ENCODE measurements at places on chromosomes 5 and 9.
A peak's percentile ranks its signal among the peaks of the same experiment; 100 is the strongest.

- peak; percentile 40 for DNase-seq
These were observed 143.3 kb upstream of the SMARCA2 start for GRCh38 chr9:1871626-1872419.

- DNase-seq: peak; percentile 93
These were observed 7.6 kb downstream of the PTCH1 start for GRCh38 chr9:95508968-95509850.

DNA sequence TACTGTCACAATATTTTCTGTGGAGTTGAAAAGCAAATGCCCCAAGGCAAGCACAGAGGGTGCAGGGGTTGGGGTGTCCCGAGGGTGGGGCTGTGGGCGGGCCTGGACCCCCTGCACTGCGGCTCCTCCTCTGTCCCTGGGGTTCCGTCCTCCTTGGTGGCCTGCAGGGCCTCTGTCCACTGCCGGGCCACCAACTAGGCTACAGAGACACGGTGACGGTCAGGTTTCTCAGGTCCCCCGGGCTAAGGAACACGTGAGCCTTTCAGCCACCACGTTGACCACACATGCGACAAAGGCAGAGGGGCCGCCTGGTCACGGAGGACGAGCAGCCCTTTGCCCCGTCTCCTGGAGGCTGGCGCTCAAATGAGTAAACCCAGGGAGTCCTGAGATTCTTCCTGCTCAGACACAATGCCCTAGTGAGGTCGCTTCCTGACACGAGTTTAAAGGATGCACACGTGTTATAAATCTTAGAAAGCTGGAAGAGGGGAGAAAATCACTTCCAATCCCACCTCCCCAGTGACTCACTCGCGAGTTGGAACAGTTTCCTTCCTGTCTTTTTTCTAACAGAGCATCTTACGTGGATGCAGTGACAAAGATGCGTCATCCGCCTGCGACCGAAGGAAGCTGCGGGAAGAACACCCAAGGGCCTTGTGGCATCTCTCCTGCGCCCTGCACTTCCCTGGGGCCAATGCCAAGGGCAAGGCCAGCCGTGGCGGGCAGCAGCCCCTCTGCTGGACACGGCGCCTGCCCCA lies 24.8 kb upstream of the OBP2B start:
- DNase-seq: no peak

DNA sequence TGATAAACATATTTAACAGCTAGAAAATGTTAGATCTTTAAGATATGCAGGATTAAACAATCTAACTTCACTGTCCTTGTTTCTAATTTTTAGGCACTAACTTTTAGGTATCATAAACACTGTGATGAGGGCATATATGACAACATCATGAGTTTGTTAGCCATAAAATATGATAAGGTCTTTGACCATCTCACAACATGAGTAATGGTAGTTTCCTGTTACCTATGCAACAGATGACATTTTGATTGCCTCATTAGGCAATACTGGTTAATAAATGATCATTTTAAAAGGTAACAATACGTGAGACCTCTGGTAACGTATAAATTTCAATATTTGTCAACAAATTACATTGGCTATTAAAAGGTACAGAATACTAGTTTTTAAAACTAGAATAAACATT lies 613.5 kb downstream of the PDE4D start:
- no peak for DNase-seq

DNA sequence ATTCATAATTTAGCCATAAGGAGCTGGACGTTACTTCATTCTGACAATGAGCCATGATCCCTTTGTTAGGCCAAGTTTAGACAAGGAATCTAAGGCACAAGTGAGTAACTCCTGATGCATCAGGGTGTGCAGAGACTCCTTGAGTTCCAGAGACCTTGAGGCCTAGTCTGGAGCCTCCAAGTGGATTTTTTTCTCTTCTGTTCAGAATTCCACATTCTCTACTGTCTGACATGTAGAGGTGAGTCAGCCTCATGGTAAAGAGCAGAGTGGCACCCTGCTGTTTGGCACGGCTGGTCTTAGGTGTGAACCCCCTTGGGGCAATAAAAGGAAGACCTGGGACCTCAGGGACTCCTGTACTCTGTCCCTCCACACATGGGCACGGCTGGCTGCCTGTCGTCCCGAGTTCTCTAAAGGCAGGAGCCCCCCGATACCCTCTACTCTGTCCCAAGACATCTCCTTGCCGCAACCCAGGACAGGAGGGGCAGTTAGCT lies 22.0 kb upstream of the TGFBI start:
- DNase-seq: no peak

GRCh38 chr5:150847334-150847695 lies 994 bp downstream of the IRGM start:
- no peak for DNase-seq

- DNase-seq: no peak
These were observed 2.5 kb upstream of the NEUROG1 start for GRCh38 chr5:135538261-135538660.

GRCh38 chr5:99543841-99544240 lies 615.0 kb upstream of the CHD1 start:
- no peak for DNase-seq

DNA sequence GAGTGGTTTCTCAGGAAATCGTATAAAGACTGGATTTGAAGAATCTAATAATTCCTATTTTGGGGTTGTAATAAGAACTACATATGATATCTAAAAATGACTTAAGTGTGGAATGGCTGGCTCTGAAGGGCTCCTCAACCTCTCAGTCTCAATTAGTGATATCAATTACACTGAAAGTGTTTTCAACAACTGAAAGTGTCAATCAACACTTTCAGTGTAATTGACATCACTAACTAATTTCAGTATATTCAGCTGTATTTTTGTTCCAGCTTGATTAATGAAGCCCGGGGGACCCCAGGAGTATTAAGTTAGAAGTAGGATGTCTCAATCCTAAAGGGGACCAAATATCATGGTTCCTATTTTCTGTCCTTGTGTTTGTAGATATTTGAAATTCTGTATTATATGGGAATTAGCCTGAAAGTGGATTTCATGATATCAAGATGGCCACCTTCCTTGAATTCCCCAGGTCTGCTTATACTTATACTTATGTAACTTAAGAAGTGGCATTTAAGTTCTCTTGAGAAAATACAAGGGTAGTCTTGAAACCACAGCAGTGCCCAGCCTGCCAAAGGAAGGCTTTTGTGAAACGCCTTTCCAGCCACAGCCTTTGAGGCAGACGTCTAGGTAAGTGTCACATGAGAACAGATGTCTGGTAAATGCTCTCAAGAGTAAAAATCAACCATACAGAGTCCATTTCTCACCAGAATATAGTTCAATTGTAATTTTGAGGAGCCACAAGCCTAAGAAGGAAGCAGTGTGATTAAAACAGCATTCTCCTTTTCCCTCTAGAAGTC lies 4.6 kb downstream of the BASP1 start:
- DNase-seq: peak; percentile 85

DNA sequence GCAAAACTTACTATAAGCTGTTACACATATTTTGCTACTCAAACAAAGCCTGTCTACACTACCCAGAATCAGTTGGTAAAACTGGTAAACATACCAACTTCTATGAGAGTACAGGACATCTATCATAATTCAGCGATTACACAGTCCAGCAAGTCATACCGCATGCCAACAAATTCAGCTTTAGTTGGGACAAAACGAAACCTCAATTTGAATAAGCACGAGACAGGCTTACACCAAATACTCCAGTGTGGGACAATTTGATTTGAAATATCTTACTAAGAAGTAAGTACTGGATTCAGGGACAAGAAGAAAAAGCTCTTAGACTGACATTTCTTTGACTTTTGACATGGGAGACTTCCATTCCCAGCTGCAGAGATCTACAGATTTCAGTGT lies 2.0 kb downstream of the NRG2 start:
- DNase-seq: no peak

GRCh38 chr5:66415208-66415607 lies 181.0 kb upstream of the MAST4 start:
- DNase-seq: no peak

Measured in MM.1S (cell line).